ENCODE measurements at places on chromosomes 16 and 17.

DNA sequence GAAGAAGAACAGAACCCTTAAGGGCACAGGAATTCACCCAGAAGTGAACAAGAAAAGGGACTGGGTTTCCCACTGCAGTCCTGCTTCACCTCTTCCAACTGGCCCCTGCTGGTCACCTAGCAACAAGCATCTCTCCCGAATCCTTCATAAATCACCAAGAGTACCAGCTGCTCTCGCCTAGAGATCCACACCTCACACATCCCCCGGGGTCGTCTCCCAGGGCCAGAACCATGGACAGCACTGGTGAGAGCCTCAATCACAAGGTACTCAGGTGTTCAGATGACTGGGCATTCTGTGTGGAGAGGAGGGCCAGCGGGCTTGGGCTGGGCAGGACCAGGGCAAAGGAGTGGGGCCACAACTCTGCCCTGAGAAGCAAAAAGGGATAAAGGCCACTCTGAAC, 65.9 kb downstream of the CCT6B start:
- DNase-seq, result no peak

- DNase-seq, result no peak
These were observed 7.1 kb downstream of the FAHD1 start for GRCh38 chr16:1834096-1834495.

GRCh38 chr16:23821875-23822688, 13.7 kb upstream of the PRKCB start:
- DNase-seq, result no peak

- no peak for DNase-seq
These were observed 148.4 kb downstream of the TOX3 start for GRCh38 chr16:52398491-52398960.

- no peak for DNase-seq
These were observed 12.3 kb downstream of the RAI1 start for GRCh38 chr17:17693253-17694168.

DNA sequence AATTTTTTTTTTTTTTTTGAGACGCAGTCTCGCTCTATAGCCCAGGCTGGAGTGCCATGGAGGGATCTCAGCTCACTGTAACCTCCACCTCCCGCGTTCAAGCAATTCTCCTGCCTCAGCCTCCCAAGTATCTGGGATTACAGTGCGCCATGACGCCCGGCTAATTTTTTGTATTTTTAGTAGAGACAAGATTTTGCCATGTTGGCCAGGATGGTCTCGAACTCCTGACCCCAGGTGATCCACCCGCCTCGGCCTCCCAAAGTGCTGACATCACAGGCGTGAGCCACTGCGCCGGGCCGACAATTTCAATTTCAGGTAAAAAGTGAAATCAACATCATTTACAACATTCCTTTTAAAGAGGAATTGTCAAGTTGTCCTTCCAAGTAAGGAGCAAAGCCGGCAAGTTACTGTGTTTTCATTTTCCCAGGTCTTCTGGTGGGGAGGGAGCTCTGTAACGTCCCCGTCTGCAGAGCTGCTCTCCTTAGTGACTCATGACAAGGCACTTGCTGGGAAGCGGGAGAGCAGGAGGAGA, 873 bp downstream of the NPLOC4 start:
- DNase-seq, result no peak

- DNase-seq, result peak; percentile 68
These were observed 10.3 kb upstream of the IRF8 start for GRCh38 chr16:85888405-85889331.

- no peak for DNase-seq
These were observed 22.4 kb downstream of the LITAF start for GRCh38 chr16:11564046-11564926.

- DNase-seq, result peak; percentile 72
These were observed 60.1 kb downstream of the TEX14 start for GRCh38 chr17:58631523-58632323.

- no peak for DNase-seq
These were observed 116.4 kb upstream of the CRHR1 start for GRCh38 chr17:45667591-45668171.

- DNase-seq, result no peak
These were observed 13.0 kb downstream of the ALOX15B start for GRCh38 chr17:8051831-8052230.

DNA sequence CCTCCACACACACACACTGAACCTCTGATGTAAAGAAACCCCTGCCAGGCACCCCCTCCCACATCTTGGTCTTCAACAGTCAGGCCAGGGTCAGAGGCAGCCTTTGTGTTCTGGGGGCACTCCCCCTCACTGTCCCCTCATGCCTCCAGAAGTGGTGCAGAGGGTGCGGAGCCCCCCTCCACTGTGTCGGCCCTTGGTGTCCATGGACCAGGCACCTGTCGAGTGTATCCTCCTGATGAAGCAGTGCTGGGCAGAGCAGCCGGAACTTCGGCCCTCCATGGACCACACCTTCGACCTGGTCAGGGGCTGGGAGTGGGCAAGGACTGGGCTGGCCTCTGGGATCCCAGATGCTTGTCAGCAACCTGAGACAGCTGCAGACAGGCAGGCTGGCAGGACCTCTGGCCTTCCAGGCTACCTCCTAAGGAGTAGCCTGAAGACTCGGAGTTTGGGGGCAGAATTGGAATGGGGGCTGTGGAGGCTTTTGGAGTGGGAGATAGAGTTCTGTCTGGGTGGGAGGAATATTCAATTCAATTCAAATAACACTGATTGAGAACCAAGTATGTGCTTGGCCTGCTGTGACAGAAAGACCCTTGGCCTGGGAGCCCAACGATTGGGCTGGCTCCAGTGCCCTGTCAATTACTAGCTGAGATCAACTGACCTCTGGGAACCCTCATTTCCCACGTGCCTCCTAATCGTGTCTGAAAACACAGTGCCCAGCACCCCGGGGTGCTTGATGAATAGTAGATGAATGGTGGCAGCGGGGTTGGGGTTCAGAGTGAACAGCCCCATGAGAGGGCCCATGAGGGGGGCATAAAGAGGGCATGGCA, 11.5 kb downstream of the GUCY2D start:
- no peak for DNase-seq

DNA sequence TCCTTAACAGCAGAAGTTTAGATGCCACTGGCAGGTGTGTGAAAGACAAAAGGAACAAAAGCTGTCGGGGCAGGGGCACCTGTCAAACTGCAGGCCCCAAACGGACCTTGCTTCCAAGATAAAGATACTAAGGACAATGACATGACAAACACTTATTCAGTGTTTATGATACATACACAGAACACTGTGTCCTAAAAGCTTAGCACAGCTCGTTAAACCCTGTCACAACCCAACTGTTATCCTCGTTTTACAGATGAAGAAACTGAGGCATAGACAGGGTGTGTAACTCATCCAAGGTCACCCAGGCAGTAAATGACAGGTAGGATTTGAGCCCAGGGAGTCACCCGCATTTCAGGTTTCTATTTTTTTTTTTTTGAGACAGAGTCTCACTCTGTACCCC, 9.6 kb downstream of the SDK2 start:
- no peak for DNase-seq

DNA sequence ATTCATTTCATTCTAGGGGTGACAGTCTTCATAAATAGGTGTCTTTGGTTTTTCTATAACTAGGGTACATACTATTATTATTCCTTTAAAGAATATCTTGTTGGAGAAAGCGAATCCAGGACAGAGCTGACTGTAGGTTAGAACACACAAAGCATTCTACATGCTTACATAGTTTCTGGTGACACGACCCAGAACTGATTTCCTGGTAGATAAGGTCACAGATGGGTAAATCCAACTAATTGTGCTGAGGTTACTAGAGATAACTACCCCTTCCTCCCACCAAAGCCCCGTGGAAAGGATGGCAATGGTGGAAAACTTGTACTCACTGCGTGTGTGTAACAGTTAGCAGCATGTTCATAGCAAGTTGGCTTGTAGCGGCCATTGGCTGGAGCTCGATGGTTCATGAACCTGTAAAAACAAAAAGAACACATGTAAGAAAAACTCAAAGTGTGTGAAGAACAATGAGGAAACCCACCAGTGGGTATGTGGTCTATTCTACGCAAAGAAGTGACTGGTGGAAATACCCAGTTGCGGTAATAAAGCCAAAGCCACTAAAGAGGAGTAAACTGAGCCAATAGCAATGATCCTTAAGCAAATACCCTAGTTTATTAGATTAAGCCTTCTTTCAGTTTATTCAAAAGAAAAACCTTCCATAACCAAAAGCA, 7.7 kb downstream of the MMD start:
- no peak for DNase-seq

- no peak for DNase-seq
These were observed 2.3 kb upstream of the CYTH1 start for GRCh38 chr17:78784352-78784751.

GRCh38 chr16:48537275-48537674, 72.7 kb downstream of the N4BP1 start:
- DNase-seq, result no peak

- no peak for DNase-seq
These were observed 170.2 kb downstream of the CEP112 start for GRCh38 chr17:66021757-66022156.

- DNase-seq, result no peak
These were observed 370.8 kb downstream of the SNX29 start for GRCh38 chr16:12347365-12347764.

GRCh38 chr16:79613009-79613408, 12.5 kb upstream of the MAF start:
- DNase-seq, result no peak

DNA sequence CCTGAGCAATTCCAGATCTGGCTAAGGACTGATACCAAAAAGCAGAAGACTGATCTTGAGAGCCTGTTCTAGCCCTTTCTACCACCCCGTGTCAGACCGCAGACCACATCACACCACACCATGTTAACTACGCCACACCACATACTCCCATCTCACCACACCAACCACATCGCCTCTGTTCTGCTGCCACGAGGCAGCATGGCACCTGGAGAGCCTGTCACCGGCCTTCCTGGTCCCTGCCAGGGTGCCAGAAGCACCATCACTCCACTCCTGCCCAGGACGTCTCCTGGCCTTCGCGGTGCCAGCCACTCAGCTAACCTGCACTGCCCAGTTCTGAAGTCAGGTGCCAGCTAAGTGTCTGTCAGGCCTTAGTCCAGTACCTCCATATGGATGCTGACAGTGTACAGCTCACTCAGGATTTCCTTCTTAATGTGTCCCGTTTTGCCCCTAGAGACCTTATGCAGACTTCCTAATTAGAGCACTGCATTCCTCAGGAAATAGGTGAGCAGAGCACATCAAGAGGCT, 37.2 kb upstream of the BCAR1 start:
- DNase-seq, result no peak

GRCh38 chr17:76710863-76711611, at the start of gene MXRA7:
MXRA7 (minus strand) TSS chr17:76710965; CDS start chr17:76710946, 19 bp downstream.
- peak; percentile 83 for DNase-seq

DNA sequence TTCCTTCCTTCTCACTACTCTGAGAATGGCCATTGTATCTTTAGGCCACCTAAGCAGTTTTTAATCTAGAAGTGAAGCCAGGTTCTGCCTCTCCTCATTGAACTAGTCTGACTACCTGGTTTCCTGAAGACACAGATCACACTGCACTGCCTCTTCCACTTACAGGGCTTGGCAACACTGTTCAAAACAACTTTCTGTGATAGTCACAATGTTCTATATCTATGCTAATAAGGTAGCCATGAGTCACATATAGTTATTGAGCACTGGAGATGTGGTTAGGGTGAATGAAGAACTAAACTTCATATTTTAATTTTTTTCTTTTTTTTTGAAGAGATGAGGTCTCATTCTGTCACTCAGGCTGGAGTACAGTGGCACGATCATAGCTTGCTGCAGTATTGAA, 26.9 kb downstream of the RND2 start:
- no peak for DNase-seq

GRCh38 chr16:57486858-57487834, 853 bp upstream of the DOK4 start:
- DNase-seq, result no peak

- DNase-seq, result peak; percentile 77
These were observed 32.1 kb downstream of the CCDC40 start for GRCh38 chr17:80068301-80069222.

- DNase-seq, result no peak
These were observed 525 bp downstream of the JPT1 start for GRCh38 chr17:75153780-75154194.

DNA sequence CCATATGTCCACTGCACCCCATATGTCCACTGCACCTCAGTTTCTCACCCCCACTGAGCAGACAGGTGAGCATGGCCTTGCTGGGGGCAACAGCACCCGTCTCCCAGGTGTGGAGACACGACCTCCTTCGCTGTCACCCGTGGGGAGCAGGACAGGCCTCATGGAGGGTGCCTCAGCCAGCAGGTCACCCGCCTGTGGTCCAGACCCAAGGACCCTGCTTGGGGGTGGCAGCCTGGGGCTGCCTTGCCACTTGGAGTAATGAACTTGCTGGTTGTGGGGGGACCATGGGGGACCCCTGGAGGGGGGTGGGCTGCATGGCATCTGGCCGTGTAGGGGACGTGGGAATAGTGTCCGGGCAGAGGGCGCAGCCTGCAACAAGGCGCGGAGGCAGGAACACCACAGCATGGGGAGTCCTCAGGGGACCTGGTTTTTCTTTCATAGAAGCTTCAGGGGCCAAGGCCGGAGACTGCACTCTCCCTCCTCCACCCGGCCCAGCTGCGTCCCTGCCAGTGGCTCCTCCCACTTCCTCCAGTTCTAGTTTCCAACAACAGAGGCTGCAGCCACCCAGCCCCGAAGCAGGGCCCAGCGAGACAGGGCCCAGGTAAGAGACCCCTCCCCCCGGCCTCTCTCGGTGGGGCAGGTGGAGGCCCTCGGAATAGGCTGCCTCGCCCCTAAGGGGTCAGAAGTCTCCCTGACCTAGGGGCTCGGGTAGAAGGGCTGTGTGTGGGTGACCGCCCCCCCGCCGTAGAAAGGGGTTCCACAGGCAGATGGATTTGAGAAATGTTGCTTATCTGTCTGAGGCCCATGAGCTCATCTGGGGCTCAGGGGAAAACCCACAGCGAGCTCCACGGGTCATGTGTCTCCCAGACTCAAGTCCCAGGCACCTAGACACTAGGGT, at the start of gene NHLRC4:
Gene NHLRC4 (plus strand): TSS at position 531 of the 898 bp plus-strand sequence. CDS start 1,043 bp downstream, outside the sequence.
- peak; percentile 87 for DNase-seq

GRCh38 chr16:66304961-66305360, 61.5 kb upstream of the CDH5 start:
- DNase-seq, result no peak

DNA sequence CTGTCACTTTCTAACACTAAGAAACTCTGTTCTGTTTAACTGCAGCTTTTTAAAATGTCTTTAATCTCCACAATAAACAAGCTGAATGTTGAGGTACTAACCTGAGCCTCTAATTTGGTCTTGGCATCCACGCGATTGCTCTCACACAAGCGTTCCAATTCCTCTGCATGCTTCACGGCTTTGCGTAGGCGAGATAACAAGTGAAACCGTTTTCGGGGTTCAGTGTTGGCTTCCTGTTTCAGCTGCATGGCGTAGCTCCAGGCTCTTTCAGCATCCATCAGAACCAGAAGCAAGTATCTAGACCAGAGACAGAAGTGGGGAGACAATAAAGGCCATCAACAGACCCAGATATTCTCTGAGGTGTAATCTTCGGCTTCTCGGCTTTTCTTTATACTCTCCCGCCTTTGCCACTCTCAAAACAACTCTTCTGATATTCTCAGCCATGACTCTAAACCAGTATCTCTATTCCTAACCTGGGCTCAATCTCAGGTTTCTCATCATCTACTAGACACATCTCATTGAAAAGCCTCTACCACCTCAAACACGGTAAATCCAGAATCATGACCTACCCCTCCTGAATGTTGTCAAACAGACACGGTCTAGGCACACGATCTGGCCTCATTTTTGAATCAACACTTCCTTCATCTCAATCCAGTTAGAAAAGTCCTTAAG, 8.3 kb downstream of the SRP68 start:
- DNase-seq, result no peak

GRCh38 chr17:34579017-34579946, at the start of gene TMEM132E:
TMEM132E (plus strand) TSS chr17:34579582; CDS start chr17:34581077, 1,495 bp downstream.
- DNase-seq, result peak; percentile 36
